ENCODE measurements at places on chromosomes 6 and 20. TPM values are rescaled to one million over a fixed set of nuclear protein-coding genes. Genes with fewer than 3 reads are reported as not detected.

CTCFL gene
- not detected for polyA plus RNA-seq

MRPS26 gene
- 97.4 TPM for polyA plus RNA-seq

SNX9 gene
- polyA plus RNA-seq: 70.0 TPM

BTNL2 gene
- not detected for polyA plus RNA-seq

ENPP1 gene
- 3.8 TPM for polyA plus RNA-seq

AAR2 gene
- polyA plus RNA-seq: 46.2 TPM

C20orf144 gene
- 0.03 TPM for polyA plus RNA-seq

NOL4L gene
- polyA plus RNA-seq: 11.5 TPM

PXMP4 gene
- polyA plus RNA-seq: 12.0 TPM

RAMACL gene
- 0.37 TPM for polyA plus RNA-seq

CYP24A1 gene
- polyA plus RNA-seq: 2.2 TPM

Measured in urinary bladder (tissue), 4 donors.